Mesothelial cell of epicardium (in vitro differentiated cells): ENCODE measurements at places on chromosomes 4 and X.

DNA sequence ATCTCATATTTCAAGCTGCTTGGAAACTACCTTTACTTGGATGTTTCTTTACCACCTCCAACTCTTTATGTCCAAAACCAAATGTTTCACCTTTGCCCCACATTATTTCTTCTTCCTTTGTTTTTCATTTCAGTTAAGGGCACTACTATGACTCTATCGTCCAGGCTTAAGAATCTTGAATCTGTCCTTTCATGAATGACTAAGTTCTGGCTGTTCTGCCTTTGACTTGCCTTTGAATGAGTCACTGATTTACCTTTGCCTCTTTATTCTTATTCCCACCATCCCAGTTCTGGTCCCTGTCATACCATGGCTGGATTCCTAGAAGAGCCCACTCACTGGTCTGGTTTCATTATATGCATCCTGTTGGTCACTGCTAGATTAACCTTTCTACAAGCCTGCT, 30.6 kb upstream of the PLAC1 start:
- H3K27me3 ChIP-seq = no peaks in the 10 kb centered on the region
- no peaks in the 10 kb centered on the region for H3K36me3 ChIP-seq
- no peak overlapping the region for H3K4me3 ChIP-seq
- no peak for DNase-seq
- H3K27ac ChIP-seq = no peak overlapping the region

- no peak for DNase-seq
- no peak overlapping the region for H3K27ac ChIP-seq
- H3K4me3 ChIP-seq = no peak overlapping the region
- no peaks in the 10 kb centered on the region for H3K36me3 ChIP-seq
These were observed 14.6 kb upstream of the KIAA0232 start for GRCh38 chr4:6767748-6768538.

DNA sequence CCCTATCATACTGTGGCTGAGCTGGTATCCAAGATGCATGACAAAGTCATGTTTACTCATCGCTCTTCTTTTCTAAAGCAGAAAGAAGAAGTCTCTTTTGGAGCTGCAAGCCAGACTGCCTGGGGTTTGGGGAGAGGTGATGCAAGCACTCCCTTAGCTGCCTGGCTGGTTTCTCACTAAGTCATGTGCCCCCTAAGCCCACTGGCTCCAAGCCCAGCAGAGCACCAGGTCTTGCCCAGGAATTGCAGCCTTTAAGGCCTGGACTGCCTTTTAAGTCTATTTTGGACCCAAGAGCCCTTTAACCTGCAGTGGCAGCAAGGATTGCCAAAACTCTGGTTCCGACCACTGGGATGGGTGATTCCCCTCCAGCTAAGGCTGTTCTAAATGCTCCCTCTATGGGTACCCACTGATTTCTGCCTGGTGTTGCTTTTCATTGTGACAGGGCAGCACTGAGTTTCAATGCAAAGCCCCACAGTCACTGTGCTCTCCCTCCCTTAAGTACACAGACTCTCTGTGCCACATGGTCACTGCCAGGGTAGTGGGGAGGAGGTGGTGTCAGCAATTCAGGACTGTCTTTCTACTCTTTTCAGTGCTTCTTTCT, 548.6 kb downstream of the TLL1 start:
- no peak overlapping the region for H3K27ac ChIP-seq
- no peak for DNase-seq
- peaks cover 2% of the 10 kb centered on the region for H3K36me3 ChIP-seq
- no peaks in the 10 kb centered on the region for H3K4me1 ChIP-seq
- no peaks in the 10 kb centered on the region for H3K27me3 ChIP-seq

DNA sequence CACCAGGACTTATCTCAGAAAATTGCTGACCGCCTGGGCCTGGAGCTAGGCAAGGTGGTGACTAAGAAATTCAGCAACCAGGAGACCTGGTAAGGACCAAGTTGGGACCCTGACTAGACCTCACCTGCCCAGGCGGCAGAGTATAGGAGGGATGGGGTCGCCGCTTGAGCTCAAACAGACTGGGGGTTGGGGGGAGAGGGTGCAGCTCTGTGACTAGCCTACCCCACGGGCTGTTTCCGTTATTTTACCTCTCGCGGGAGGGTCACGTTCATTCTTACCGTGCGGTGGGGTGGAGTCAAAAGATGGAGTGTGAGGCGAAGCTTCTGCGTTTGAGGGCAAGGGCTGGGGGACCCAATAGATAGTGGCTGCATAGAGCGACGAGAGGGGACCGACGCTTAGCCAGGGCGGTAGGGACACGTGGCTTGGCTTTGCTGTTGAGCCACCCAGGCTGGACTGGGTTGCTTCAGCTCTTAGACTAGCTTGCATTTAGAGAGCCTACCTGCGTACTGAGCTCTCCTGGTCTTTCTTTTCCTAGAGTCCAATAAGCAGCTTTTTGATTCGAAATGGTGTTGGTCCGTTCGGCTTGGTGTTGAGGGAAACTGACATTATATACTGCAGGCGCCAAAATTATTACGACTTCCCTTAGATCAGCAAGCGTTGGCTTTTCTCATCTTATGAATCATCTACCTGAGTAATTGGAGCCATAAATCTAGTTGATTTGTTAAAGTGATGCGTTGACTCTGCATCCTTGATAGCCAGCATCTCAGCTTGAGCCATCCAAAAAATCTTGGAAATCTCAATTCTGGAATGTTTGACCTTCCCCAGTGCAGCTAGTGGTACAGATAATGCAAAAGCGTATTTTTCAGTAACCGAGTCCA, 591 bp downstream of the PRPS1 start:
- no peaks in the 10 kb centered on the region for H3K36me3 ChIP-seq
- peak overlapping the region; percentile 82 for H3K4me3 ChIP-seq
- no peaks in the 10 kb centered on the region for H3K27me3 ChIP-seq
- no peak for DNase-seq

DNA sequence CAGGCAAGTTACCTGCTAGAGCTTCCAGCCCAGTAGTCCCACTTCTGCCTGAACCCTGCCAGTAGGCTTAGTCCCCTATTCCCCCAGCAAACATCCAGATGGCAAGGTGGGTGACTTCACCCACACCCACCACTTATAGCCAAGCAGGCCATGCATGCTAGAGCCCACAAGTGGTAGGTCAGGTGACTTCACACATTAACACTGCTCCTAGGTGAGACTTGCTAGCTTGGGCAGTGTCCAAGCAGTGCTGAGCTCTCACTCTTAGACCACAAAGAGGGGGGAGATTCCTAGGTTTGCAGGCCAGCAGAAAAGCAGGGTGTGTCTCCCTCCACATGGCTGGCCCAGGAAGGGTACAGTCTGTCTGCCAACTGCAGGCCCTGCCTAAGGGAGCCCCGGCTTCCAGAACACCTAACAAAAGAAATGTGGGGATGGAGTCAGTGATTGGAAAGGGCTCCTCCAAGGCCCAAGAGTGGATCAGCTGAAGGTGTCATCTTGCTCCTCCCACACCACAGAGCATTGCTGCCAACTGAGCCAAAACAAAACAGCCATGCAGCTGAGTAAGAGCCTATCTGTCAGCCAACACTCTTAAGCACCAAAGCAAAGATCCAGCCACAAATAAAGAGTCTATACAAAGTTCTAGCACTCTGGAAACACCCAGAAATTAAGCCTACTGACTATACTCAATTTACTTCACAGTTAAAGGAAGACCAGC, 158.1 kb upstream of the USP38 start:
- no peaks in the 10 kb centered on the region for H3K27me3 ChIP-seq
- no peak overlapping the region for H3K27ac ChIP-seq
- H3K36me3 ChIP-seq = peaks cover 2% of the 10 kb centered on the region
- H3K4me3 ChIP-seq = no peak overlapping the region

DNA sequence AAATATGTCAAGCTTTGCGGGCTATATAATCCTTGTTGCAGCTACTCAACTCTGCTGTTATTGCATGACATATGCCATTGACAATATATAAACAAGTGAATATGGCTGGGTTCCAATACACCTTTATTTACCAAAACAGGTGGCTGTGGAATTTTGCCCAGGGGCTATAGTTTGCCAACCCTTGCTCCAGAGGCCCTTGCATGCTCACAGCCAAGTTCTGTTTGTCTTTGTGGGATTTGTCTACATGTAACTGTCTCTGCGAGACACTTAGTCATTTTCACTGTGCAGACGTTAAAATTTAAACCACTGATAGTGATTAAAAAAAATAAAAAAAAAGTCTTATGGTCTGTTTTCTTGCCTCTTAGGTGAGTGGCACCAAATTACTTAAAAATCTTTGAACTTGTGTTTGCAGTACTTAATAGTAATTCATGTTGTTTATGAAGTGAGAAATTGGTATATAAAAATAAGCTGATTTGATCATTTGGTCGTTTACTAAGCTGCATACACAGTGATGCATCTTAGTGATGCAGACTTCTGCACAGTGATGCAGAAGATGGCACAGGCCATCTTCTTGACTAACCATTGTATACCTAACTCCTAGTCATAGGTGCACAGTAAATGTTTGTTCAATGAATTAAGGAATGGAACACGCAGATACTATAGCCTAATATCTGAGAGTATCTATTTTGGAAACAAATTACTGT, 170.9 kb downstream of the FRMPD4 start:
- H3K27me3 ChIP-seq = peaks cover 9% of the 10 kb centered on the region
- no peak for DNase-seq
- H3K4me1 ChIP-seq = no peaks in the 10 kb centered on the region
- H3K4me3 ChIP-seq = no peak overlapping the region
- no peak overlapping the region for H3K27ac ChIP-seq

- no peaks in the 10 kb centered on the region for H3K27me3 ChIP-seq
- no peaks in the 10 kb centered on the region for H3K4me1 ChIP-seq
- DNase-seq = no peak
These were observed 756.5 kb downstream of the C4orf33 start for GRCh38 chr4:129852434-129852833.

DNA sequence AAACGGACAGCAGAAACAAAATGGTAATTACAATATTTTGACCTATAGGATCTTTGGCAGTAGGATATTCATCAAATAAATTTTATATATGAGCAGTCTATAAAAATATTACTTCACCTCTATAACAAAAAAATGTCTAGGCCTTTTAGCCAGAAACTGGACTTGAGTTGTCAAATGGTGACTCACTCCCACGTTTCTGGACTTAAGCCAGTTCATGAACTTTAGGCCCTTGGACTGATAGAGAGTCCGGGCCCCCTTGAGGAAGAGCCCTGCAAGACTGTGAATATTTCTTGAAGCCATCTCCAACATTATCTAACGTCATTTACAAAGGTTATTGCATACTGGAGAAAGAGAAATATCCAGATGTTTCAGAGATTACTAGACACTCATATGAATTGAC, 106.8 kb upstream of the FAM47A start:
- no peak for DNase-seq
- H3K27ac ChIP-seq = no peak overlapping the region
- no peaks in the 10 kb centered on the region for H3K4me1 ChIP-seq
- H3K36me3 ChIP-seq = no peaks in the 10 kb centered on the region
- H3K4me3 ChIP-seq = no peak overlapping the region
- H3K27me3 ChIP-seq = no peaks in the 10 kb centered on the region

GRCh38 chrX:19602866-19603622, 87.7 kb upstream of the MAP3K15 start:
- no peak for DNase-seq
- H3K4me1 ChIP-seq = no peaks in the 10 kb centered on the region
- H3K27me3 ChIP-seq = no peaks in the 10 kb centered on the region
- H3K4me3 ChIP-seq = no peak overlapping the region
- peaks cover 9% of the 10 kb centered on the region for H3K36me3 ChIP-seq

DNA sequence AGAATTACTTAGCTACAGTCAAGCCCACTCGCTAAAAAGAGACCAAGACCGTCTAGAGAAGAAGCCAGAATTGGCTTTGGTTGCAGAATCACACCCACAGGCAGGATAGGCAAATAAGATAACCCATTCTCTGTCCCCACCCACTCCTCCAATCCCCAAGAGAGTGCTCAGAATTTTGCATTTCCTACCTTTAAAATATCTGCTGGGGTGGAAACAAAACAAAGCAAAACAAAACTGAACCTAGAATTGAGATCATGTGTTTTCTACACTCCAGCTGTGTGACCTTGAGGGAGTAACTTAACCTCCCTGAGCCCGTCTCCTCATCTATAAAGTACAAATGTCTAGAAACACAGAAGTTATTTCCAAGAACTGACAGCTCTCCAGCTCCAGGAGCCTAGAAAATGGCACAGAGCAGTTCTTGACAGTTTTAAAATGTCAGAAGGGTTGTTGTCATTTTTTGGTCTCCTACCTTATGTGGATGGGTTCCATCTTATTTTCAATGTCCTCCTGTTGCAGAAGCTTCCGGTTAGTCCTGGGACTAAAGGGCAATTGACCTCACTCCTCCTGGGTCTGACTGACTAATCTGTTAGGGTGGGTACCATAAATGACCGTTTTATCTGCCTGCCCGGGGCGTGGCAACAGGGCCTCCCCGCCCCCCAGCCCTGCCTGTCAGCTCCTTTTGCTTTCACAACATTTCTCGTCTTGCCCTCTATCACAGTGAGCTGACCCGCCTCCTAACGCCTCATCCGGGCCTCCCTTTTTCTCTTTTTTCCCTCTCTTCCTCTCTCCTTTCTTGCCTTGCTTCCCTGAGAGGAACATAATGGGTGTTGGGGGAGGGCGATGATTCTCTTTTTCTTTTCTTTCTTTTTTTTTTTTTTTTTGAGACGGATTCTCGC, 114.0 kb downstream of the RBM47 start:
- DNase-seq = no peak
- no peaks in the 10 kb centered on the region for H3K27me3 ChIP-seq
- H3K4me1 ChIP-seq = peaks cover 44% of the 10 kb centered on the region
- no peaks in the 10 kb centered on the region for H3K36me3 ChIP-seq
- H3K4me3 ChIP-seq = peak overlapping the region; percentile 53
